ENCODE measurements at places on chromosomes 1 and 21.

- peak; percentile 41 for DNase-seq
Observed at GRCh38 chr1:58975888-58976287, 192.0 kb upstream of the JUN start.

GRCh38 chr1:62271948-62272728 lies 47.1 kb downstream of the KANK4 start:
- DNase-seq = peak; percentile 86

- no peak for DNase-seq
Observed at GRCh38 chr1:183632964-183633363, 2.6 kb downstream of the ARPC5 start.

- DNase-seq = no peak
Observed at GRCh38 chr21:32135401-32136363, 143.2 kb downstream of the MIS18A start.

DNA sequence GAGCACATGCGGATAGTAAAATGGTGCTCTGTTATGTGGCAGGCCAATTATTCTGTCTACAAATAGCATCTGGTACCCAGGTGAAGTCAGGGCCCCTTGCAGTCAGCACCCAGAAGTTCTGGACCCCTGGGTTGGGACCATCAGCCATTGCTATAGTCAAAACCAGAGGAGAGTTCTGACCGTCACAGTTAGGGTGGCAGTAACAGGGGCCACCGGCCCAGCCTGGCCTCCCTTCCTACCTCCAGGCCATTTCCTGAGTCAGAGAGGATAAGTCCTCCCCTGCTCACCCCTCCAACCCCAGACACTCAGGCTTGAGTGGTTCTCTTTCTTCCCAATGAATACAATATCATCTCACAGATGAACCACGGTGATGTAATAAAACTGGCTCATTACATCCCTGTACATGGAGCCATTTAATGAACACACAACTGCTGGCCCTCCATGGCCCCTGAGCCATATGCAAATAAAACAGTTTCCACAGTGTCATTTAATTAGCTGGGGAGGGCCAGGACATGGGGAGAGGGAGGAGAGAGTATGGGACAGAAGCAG lies 673.6 kb downstream of the MATN1 start:
- no peak for DNase-seq

DNA sequence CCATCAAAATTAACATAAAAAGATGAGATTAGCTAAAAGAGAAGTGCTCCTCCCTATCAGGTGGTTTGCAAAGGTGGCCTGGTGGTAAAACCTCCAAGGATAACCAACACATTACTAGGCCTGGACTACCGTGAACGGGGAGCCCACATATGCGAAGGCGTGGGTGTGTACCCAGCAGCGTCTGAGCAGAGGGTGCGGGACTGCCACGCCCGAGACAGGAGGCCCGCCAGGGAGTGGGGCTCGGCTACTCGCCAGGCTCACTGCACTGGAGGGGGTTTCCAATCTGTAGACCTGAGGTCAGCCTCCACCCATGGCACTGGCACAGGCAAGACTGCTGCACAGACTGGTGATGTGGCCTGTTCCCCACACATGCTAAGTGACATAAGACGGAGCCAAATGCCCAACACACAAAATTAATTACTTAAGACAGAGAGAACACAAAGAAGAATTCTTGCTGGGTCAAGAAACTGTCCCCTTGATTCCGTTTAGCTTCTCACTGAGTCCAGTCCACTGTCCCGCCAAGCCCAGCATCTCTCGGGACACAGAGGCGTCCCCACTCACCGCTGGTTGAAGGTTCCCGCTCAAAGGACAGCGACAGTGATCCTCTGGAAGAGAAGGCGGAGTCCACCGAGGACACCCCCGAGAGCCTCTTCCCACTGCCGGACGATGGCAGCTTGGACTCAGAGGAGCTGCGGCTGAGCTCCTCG lies 23.4 kb downstream of the RIPK4 start:
- DNase-seq = no peak

DNA sequence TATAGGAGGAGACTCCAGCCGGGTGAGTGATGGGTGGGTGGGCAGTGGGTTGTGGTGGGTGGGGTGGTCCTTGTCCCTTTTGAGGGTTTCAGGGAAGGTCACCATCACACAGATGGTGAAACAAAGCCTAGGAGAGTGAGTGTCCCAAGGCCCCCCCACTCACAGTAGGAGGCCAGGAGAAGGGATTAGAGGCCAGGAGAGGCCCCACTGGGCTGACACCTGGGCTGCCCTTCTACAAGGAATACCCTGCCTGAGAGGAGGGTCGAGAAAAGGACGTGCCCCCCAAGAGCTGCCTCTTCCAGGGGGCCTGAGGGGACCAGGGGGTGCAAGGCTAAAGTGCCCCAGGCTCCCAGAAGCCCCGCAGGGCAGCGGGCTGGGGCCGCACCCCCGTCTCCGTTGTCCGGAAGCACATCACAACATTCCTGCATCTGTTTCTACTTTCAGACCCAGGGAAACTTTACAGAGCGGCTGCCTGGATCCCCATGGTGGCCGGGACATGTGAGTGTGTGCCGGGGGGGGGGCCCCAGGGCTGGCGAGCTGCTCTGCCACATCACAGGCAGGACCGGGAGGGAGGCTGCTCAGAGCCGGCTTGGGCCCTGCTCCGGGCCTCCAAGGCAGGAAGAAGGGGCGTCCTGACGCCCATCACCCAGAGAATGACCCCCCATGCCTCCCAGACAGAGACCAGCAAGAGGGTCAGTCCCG lies 68.2 kb downstream of the ARHGEF16 start:
- DNase-seq = no peak

DNA sequence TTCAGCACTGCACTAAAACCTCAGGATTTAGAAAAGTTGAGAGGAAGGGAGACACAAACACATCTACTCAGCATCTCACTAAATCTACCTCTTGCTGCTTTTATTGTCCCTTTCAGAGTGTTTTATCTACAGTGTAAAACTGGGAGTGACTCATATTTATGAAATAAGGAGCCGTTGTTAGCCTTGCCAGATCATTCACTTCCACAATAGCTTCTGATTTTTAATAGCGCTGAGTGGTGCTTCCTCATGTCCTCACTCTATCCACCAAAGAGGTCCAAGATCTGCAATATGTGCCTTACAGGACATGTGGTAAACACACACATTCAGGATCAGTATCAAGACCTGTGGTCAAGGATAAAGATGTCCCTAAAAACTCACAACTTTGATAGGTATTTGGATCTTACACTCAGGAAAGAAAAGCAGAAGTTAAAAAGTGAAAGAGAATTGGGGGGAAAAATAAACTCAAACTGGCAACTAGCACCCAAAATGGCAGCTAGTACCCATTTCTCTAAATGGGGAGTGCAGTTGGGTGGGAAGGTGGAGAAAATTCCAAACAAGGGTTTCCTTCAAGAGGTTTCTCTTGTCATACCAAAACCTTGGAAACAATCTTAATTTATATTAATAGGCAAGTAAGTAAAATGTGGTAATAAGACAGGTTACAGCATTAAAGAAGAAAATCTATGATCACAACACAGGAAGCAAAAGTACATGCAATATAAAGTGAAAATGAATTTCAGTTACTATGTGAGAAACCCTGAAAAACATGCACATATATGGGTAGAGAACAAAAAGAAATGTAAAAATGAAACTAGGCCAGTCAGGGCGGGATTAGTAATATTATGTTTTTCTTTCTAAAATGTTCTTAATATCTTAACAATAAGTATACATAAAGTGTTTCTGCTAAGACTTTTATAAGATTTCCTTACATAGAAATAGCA lies 15.9 kb downstream of the DUSP10 start:
- peak; percentile 77 for DNase-seq

- DNase-seq = no peak
Observed at GRCh38 chr21:25952306-25952705, 217.5 kb downstream of the GABPA start.

DNA sequence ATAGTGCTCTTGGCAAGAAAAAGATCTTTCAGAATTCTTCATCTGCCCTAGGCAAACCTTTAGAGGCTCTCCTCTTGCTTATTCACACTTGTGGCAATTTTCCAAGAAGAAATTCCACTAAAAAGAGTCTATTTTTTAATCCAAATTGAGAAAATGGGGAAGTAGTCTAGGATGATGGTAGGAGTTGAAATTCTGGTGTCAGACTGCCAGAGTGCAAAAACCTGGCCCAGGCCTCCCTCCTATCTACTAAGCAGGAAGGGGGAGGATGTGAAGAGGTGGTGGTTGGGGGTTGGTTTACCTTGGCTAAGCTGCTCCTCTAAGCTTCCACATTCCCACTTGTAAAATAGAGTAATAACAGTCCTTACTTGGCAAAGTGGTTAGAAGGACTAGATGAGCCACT lies 120.6 kb upstream of the KCNJ15 start:
- no peak for DNase-seq

- no peak for DNase-seq
Observed at GRCh38 chr1:107132780-107133179, 8.1 kb upstream of the NTNG1 start.

- DNase-seq = peak; percentile 24
Observed at GRCh38 chr1:193406901-193407300, 220.5 kb upstream of the B3GALT2 start.

DNA sequence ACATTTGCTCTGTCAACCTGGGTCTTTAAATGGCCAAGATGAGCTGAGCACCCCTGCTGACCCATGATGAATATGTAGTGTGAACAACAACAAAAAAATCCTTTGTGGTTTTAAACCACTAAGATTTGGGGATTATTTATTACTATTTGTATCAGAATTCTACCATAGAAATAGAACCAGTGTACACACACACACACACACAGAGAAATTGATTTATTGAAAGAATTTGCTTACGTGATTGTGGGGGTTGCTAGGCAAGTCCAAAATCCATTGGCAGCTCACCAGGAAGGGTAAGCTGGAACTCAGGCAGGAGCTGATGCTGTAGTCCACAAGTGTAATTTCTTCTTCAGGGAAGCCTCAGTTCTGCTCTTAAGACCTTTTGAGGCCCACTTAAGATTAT lies 82.5 kb upstream of the MAP1LC3C start:
- no peak for DNase-seq

DNA sequence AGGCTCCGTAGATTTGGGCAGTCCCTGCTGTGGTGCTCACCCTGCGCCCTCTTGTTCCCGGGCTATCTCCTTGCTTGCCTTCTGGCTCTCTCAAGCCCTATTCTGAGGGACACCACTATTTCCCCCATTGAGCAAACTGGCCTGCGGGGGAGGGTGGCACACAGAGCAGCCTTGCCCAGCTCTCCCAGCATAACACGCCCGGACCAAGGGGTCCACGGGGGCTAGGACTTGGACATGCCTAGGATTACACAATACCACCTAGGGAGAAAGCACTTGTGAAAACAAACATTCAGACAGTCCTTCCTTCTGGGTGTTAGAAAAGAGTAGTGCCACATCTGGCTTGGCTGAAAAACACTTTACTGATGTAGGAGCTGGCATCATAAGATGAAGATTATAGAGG lies 7.4 kb downstream of the TADA1 start:
- DNase-seq = no peak

DNA sequence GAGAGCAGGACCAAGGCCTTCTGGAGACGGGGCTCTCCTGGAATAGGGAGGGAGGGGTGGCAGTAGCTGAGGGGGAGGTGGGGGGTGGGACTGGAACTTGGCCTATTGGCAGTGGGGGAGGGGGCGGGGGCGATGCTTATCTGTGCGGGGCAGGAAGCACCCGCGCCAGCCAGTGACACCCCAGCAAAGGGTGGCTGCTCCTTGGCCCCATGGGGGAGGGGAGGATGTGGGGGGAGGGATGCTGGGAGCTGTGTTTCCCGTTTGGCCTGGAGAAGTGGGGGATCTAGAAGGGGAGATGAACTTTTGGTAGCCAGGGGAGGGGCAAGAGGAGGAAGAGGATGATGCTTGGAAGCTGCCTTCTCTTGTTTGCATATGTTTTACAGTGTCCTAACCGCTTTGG lies 11.0 kb downstream of the ZBTB7B start:
- DNase-seq = no peak

DNA sequence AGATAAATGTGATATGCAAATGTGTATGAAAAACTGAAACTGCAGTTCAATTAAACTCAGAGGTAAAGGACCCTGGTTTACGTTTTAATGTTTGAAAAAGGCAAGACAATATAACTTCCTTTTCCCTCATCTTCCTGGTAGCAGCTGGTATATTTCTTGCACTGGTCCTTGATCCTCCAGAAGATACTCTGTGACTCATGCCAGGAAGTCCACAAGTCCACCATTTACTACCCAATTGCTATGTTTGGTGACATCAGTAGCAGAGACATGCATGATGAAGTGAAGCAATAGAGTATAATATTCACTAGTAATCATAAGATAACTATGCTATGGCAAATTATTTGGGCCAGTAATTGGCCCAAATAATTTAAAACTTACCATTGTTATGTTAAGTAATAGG lies 774.5 kb upstream of the NEGR1 start:
- no peak for DNase-seq

- DNase-seq = no peak
Observed at GRCh38 chr1:101928829-101929228, 67.9 kb downstream of the OLFM3 start.

GRCh38 chr1:88401313-88401712 lies 282.8 kb upstream of the PKN2 start:
- DNase-seq = no peak

- no peak for DNase-seq
Observed at GRCh38 chr1:33353531-33353930, 32.6 kb upstream of the A3GALT2 start.

GRCh38 chr1:48761986-48762385 lies 14.7 kb downstream of the BEND5 start:
- no peak for DNase-seq

DNA sequence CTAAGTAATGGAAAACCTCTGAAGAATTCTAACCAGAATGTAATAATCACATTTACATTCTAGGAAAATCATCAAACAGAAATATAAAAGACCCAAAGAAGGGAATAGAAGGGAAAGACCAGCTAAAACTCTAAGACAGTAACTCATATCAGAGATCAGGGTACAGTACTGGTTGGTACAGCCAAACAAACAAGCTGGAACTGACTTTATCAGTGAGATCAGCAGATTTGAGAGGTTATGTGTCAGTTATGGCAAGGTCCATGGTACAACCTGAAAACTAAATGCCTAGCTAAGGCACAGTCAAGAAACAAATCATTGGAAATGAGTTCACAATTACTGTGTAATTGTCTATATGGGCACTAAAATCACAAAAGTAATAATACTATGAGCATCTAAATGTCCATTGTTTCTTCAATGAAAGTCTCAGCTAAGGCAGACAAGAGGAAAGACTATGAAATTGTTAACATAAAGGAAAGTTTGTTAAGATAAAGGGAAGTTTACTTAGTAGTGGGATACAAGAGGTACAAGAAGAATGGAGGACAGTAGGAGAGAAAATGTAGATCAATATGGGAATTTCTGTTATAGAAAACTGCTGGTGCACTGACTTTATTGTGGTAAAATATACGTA lies 75.8 kb downstream of the TRIM33 start:
- no peak for DNase-seq

- no peak for DNase-seq
Observed at GRCh38 chr1:225651872-225652728, 823 bp downstream of the ENAH start.

Data from MV-4-11 (cell line).